ENCODE measurements at places on chromosomes 6 and 20.

DNA sequence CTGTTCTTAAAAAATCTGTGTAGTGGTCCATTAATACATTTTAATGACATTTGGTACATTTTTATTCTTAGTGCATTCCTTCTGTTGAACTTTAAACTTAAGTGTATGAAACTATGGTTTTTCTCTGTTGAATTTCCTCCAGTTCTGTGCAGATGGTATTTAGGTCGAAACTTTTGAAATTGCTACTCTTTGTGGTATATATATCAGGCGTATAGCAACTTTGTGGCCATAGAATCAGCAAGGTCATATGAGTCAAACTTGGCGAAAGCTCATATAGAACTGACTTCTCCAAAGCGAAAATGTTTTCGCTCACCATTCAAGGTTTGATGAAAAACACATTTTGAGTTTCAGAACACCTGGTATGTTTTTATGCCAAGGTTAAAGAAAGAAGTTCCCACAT, 93.7 kb downstream of the MAP3K4 start:
- DNase-seq = no peak

- no peak for DNase-seq
Observed at GRCh38 chr6:110566346-110567125, 90.1 kb upstream of the SLC22A16 start.

DNA sequence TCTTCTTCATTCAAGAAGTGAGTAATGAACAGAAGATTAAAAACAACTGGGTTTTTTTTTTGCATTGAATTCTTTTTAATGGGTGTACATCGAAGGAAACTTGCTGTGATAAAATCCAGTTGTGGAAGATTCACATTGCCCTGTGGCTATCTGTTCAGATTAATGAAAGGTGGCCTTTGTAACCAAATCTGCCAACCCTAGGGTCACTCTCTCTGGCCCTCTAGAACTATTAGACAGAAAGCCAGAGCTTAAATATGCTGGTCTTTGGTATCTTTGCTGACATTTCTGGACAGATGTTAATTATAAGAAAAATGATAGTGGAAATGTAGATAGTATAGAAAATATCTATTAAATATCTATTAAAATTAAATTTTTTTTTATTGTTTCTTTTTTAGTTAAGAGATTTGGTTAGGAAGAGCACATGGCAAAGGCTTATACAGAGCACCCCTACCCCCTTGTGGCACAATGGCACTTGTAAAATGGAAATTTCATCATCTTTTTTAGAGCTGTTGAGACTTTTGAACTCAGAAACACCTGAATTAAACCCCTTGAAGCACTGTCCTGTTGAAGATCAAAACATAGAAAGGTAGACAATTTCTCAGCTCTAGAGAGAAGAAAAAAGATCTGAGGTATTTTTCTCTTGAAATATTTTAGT, 572.5 kb downstream of the PKHD1 start:
- no peak for DNase-seq

DNA sequence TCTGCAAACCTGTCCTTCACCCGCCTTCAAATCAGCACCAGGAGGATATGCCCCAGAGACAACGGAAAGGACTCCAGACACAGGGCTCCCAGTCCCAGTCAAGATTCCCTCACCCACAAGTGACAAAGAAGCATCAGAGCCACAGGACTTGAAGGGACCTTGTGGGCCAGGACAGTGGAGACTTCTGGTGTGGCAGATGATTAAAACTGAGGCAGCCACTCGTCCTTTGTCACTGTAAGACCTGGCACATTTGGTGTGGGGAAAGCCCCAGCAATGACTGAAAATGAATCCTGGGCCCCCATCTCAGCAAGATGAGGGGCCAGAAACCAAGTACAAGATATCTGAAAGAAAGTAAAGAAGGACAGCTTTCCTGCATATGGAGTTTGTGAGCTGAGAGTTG, 15.6 kb upstream of the GMPR start:
- no peak for DNase-seq

- DNase-seq = no peak
Observed at GRCh38 chr6:17432356-17432755, 39.0 kb downstream of the CAP2 start.

GRCh38 chr6:122719176-122719575, 60.3 kb upstream of the FABP7 start:
- no peak for DNase-seq

GRCh38 chr20:33076662-33077372, 2.6 kb upstream of the BPIFB4 start:
- no peak for DNase-seq

DNA sequence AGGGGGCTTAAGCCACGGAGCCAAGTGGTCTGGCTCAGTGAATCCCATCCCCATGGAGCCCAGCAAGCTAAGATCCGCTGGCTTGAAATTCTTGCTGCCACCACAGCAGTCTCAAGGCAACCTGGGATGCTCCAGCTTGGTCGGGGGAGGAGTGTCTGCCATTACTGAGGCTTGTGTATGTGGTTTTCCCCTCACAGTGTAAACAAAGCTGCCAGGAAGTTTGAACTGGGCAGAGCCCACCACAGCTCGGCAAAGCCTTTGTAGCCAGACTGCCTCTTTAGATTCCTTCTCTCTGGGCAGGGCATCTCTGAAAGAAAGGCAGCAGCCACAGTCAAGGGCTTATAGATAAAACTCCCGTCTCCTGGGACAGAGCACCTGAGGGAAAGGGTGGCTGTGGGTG, 25.5 kb upstream of the IL20RA start:
- DNase-seq = no peak

- DNase-seq = no peak
Observed at GRCh38 chr20:17681726-17682102, 328 bp downstream of the RRBP1 start.

DNA sequence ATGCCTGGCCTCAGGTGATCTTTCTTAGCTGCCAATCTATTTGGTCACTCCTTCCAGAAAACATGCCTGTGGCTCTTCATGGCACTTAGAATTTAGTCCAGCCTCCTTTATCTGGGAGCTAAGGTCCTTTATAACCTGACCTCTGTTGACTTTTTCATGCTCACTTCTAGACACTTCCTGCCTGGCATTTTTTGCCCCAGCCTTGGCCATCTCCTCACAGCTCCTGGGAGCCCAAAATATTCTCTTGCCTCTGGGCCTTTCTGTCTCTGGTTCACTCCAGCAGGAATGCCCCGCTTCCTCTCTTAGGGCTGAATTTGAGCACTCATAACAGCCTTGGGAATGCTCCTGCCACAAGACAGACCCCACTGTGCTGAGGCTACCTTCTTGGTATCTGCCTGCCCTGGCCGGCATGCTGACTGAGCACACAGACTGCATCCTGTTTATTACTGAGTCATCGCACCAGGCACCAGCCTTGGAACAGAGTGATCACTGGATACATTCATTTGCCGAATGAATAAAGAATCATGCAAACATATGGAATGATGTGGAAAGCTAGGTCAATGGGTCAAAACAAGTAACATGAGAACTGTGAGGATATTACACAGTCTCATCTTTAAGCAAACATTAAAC, 5.8 kb upstream of the EEF1E1 start:
- no peak for DNase-seq

DNA sequence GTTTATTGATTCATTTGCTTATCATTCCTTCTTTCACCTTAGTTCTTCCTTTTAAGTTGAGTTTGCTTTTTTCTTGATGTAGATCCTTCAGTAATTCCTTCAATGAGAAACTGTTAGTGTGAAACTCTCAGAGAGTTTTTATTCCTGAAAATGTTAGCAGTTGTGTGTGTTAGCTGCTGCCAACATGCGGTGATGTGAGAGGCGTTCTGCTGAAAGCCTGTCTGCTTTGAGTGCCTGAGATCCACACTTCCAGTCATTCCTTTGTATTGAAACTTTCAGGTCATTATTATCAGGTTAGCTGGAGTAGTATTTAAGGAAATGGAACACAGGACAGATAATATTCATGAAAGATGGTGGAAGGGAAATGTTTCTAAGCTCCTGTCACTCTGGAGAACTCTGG, 70.0 kb upstream of the SUPT3H start:
- no peak for DNase-seq

- no peak for DNase-seq
Observed at GRCh38 chr6:113137426-113137825, 719.7 kb upstream of the MARCKS start.

- no peak for DNase-seq
Observed at GRCh38 chr20:53738945-53739798, 145.5 kb upstream of the ZNF217 start.

DNA sequence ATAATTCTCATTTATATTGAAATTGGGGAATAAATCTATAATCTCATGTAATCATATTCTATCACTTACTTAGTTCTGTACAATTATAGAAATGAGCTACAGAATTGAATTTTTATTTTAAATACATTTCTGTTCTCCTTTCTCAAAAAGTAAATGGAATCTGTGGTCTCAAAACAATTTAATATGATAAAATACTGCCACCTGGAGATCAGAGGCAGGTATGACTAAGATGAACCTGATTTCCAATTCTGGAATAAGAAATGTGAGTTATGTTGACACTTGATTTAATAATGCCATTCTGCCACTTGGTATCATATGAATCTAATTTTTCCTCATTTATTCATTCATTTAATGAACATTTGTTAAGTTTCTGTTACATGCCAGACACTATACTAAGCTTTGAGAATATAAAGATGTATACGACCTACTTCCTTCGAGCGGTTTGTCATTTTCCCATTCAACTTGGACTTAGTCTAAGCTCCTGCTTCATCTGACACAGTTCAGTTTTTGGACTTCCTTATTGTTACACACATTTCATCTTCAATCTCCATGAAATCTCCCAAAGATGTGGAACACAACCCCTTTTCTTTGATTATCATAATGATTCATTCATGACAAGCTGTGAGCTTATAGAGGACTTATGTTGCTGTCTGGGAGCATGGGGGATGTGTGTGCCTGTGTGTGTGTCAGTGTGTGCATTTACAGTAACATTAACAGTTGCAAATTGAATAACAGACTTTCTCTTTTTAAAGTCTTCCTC, 7.5 kb upstream of the CCDC28A start:
- no peak for DNase-seq

DNA sequence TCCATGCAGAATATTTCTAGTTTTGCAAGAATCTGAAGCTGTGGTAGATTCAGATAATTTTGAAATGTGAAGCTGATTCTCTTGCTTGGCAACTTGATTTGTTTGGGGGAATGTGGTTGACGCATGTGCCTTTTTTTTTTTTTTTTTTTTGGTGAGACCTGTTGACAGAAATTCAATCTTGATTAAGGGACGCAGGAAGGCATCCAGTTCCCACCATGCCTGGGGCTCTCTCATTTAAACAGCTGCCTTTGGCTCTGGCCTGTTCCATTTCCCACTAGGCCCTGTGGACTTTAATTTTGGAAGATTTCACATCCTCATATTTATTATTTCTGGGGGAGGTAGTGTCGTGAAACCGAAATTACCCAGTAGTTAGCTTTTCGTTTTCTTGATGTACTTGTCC, 8.6 kb downstream of the TPX2 start:
- no peak for DNase-seq

- DNase-seq = no peak
Observed at GRCh38 chr6:107709341-107709740, 114.8 kb downstream of the SCML4 start.

DNA sequence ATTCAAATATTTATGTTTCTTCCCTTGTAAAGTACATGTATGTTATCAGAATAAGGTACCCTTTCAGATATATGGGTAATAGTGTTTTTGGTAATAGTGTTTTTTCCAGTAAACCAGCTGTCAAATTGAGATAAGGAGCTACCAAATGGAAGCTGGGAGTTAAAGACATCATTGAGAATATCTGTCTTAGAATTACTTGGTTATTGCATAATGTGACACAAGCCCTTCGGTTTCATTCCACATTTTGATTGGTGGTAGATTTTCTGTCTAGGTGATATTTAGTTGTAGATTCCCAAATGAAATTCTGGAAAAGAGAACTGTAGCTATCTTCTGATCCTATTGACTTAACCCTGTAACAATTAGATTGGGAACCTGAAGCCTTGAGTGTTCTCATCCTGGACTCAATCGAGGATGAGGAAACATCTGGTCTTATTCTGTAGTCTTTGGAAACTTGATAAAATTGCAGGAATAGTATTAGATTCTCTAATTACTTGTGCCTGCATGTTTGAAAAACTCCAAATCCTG, 75.1 kb upstream of the SYNJ2 start:
- DNase-seq = no peak

GRCh38 chr6:128412680-128413079, 107.7 kb downstream of the PTPRK start:
- no peak for DNase-seq

- no peak for DNase-seq
Observed at GRCh38 chr6:27591699-27592480, 119.0 kb upstream of the ZNF184 start.

DNA sequence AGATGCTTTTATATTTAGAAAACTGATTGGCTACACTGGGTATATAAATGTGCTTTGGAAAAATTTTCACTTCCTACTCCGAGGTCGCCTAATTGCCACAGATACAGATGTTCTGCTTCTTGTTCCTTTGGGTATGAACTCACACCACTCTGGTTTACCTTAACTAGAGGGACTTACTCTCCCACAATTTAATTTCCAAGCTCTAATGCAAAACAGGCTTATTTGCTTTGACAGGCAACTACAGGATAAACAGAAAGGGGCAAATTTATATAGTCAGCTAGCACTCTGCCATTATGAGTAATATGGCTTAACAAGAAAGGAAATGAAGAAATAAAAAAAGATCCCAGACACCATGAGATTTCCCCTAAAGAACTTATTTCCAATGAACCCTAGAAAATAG, 156.9 kb upstream of the ZFP64 start:
- no peak for DNase-seq

DNA sequence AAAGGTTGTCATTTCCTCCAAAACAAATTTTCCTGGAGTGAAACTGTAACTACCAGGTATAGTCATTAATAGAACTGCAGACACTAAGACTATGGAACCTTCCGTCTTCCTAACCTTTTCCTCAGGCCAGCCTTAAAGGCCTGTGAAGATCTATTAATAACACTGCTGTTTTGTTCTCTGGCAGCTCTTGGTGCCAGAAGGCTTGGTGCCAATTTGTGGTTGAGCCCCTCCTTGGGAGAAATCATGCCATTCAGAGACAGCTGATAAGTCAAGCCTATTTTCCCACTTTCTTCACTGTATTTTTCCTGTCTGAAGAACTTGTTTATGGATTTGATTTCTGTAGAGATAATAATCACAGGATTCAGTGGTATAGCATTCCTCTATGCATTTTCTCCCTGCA, 64.8 kb downstream of the HCRTR2 start:
- DNase-seq = no peak

DNA sequence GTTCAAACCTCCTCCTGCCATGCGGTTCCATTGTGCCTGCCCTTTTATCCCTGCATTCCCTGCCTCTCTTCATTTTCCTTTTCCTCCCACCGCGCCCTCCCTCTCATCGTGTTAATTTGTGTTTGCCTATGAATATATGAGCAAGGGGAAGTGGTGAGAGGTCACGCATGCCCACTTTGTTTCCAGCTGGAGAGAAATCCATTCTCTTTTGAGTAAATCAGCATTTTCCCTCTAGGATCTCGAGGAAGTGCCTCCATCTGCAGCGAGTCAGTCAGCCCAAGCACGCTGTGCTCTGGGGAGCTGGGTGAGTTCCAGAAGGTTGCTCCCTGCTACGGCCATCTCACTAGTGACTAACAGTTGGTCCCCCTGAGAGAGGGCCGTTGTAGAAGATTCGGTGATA, 42.9 kb downstream of the CDH26 start:
- DNase-seq = no peak

- no peak for DNase-seq
Observed at GRCh38 chr6:147942363-147942762, 400.3 kb upstream of the SASH1 start.

Measured in nucleus accumbens (tissue), 56 donors.